ENCODE measurements at places on chromosomes 7 and 10.

GRCh38 chr10:20006169-20006870 lies 190.1 kb downstream of the PLXDC2 start:
- DNase-seq: no peak

DNA sequence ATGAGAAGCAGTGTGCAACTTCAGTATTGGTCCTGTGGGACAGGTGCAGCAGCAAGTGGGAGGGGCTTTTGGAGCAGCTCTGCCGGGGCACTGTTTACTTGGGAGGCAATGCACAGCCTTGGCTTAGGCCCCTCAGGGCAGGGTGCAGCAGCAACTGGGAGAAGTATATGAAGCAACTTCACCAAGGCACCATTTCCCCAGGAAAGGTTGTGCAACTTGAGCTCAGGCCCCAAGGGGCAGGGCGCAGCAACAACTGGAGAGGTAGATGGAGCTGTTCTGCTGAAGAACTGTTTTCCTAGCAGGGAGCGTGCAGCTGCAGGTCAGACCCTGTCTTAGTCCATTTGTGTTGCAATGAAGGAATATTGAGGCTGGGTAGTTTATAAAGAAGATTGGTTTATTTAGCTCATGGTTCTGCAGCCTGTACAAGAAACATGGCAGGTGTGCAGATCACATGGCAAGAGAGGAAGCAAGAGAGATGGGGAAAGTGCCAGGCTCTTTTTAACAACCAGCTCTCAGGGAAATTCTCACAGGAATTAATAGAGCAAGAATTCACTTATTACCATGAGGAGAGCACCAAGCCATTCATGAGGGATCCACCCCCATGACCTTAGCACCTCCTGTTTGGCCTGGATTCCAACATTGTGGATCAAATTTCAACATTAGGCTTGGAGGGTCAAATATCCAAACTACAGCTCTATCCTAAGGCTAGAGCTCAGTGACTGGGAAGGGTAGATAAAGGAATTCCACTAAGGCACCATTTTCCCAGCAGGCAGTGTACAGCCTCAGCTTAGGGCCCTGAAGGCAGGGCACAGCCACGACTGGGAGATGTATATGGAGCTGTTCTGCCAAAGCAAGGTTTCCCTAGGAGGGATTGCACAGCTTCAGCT lies 10.9 kb downstream of the GPR141 start:
- no peak for DNase-seq

GRCh38 chr10:974785-975074 lies 13.5 kb upstream of the GTPBP4 start:
- no peak for DNase-seq

DNA sequence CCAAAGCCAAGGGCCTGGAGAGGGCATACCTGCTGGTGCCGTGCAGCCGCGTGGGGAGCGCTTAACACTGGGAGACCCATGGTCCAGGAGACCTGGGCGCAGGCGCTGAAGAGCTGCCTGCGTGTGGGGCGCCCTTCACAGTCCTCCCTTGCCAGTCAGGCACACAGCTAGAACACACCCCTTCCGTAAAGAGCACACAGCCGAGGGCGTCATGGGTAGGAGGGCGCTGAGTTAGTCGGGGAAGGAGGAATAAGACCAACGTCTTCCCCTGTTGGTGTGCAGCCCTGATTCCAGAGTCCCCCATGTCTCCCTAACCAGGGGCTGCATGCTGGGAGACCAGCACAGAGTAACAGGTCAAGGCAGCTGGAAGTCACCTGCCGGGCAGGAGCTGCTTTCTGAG lies 273.9 kb downstream of the USP6NL start:
- DNase-seq: no peak

GRCh38 chr7:2632733-2633537 lies 1.1 kb downstream of the TTYH3 start:
- DNase-seq: peak; percentile 68

GRCh38 chr7:16564909-16565426 lies 38.3 kb downstream of the LRRC72 start:
- peak; percentile 76 for DNase-seq

GRCh38 chr10:103708627-103709288 lies 146.6 kb downstream of the SH3PXD2A start:
- no peak for DNase-seq

GRCh38 chr10:129048513-129048912 lies 418.5 kb upstream of the MGMT start:
- no peak for DNase-seq

DNA sequence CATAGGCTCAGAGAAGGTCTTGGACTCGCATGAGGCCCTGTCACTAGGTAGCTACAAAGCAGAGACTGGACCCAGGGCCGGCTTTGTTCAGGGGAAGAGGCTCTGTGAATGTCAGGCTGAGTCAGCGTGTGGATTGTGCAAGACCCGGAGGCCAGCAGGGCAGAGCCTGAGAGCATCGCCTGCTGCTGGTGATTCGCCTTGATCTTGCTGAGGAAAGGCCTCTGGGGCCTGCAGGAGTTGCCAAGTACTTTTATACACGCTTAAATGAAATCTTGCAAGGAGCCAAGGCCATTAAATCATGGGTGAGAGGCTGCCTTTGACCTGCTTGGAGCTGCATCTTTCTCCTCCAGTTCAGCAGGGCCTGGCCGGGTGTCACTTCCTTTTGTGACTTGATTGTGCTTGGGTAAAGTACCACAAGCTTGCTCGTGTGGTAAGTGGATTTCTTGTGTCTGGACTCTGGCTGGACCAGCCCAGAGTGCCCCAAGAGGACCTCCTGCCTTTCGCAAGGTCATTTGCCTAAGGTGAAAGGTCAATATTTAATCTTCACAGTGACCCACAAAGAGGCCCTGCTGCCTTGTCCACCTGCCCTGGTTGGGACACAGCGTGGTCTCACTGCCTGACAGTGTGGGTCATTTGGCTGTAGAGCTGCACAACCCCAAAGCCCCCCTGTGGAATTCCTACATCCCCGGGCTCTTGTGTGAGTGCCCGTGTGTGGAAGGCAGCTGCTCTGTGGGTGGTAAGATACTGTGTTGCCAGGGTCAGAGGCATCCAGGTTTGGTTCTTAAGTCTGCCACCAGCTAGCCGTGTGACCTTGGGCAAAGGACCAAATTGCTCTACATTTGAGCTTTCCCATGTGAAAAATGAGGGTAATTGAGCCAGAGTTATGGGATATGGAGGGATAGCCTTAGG lies 38.6 kb upstream of the SH2D4B start:
- DNase-seq: no peak

- no peak for DNase-seq
These were observed 84.0 kb upstream of the FAM3C start for GRCh38 chr7:121480058-121480457.

DNA sequence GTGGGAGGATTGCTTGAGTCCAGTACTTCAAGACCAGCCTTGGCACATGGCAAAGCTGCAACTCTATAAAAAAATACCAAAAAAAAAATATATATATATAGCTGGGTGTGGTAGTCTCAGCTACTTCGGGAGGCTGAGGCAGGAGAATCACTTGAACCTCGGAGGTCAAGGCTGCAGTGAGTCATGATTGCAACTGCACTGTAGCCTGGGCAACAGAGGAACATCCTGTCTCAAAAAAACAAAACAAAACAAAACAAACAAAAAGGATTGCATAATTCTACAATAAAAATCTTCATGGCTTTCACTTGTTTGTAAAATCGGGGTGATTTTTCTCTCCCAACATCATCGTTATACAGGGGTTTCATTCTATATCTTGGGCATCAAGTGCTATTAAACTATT lies 35.1 kb downstream of the GUSB start:
- no peak for DNase-seq

GRCh38 chr7:98669329-98670000 lies 52.4 kb downstream of the NPTX2 start:
- no peak for DNase-seq

GRCh38 chr10:20870834-20871233 lies 26.3 kb downstream of the NEBL start:
- no peak for DNase-seq

GRCh38 chr7:750111-750905 lies 23.2 kb upstream of the PRKAR1B start:
- DNase-seq: no peak

DNA sequence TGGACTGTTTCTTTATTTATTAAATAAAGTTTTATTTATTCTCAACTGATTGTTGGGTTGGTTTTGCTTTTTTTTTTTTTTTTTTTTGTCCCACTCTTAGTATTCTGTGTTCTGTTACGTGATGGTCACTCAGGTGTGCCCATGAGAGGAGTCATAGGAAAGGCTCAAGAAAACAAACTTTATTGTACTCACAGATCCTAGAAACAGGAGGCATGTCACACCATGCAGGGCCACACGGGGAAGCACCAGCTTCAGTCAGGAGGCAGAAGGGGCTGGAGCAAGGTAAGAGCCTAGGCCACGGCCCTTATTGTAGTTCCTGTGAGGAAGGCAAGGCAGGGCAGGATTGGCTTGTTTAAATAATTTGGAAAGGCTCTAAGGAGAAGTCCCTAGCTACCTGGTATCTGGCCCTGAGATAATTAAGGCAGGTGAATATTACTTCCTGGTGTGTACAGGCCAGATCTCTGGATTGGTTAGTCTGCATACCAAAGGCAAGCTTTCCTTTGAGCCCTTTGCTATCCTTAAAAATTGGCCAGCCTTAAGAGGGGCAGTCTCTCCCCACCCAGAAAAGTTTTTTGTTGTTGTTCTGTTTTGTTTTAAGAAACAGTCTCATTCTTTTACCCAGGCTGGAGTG lies 8.3 kb downstream of the ATOH7 start:
- no peak for DNase-seq

GRCh38 chr10:37930423-37930822 lies 46.0 kb downstream of the ZNF25 start:
- DNase-seq: no peak

- DNase-seq: no peak
These were observed 172.9 kb downstream of the SPAG6 start for GRCh38 chr10:22518167-22518724.

DNA sequence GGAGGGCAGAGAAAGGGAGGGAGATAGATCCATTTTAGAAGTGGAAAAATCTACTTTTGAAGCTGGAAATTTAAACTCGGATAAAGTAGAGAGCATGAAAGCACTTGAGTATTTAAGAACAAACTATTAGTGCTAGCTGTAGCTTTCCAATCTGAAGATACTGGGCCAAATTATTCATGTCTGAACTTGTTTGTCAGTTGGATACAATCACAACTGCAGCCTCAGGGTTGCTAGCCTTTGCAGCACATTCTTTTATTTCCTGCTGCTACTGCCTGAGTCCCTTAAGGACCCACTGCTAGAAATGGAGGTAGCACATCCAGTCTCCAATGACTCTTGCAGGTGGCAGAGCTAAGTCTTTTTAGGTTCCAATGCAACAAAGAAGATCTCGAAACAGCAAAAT lies 8.3 kb upstream of the SLC25A13 start:
- no peak for DNase-seq

GRCh38 chr7:88289564-88290025 lies 17.1 kb downstream of the STEAP4 start:
- DNase-seq: no peak

DNA sequence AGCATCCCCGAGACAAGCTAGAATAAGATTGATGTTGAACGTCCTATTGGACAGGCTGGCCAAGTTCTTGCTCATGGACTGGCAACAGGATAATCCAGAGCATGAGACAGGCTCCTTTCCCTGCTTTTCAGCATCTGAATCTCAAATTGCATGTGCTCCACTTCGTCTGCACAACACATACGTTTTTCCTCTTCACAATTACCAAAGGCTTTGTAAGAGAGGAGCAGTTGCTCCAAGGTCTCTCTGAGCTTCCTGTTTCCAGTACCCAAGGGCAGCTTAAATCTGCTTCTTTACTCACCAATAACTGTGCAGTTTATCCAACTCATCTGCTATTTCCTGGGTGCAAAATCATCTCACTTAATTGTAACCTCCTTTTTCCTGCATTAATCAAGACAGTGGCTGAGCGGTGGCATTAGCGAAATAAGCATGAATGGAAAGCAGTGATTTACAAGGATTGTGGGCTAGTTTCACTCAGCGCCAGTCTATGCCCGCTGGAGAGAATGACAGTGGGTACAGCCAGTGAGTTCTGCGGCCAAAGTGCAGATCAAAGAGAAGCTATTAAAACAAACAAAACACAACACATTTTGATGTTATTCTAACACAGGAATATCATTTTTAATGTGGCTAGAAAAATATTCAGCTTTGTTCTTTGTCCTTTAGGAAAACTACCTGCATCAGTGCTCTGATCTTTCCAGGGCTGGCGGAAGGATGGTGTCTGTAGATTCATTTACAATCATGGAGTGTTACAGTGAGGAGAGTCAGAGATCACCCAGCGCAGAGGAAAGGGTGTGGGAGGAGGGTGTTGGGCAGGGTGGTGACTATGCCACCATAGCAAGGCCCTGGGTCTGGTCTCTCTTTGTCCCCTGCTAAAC lies 79.8 kb downstream of the CHN2 start:
- no peak for DNase-seq

- no peak for DNase-seq
These were observed 90.8 kb downstream of the CHN2 start for GRCh38 chr7:29285444-29285793.

DNA sequence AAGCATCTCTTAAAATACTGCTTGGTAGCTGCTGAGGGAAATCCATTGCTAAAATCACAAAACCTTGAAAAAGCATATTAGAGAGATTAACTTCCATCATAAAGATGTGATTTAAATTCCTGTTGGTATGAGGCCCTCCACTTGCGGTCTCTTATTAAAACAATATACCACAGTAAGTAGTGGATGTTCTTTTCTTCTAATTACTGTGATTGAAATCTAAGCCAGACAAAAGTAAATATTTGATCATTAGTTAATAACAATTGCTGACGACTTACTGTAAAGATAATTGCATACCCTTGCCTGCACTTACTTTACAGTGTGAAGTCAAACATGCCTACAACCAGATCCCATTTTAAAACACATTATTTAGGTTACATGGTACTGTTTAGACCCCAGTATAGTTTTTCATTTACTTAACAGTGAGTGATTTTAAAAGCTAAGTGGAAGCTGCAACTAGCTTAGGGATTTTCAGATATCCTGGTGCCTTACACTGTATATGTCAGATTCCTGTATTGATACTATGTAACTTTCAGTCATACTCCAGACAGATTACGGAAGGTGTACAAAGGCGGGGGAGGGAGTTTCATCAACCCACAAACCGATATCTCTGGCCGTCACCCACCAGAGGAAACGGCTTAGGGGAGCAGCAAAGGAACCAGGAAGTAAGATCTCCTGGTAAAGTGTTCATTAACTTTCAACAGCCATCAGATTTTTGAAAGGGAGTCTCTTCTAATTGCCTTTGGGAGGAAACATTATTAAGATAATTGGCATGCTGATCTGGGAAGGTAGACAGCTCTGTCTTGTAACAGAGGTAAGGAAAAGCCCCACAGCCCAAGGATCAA lies 986 bp downstream of the NRP1 start:
- DNase-seq: no peak

GRCh38 chr10:28566458-28567015 lies 33.6 kb downstream of the WAC start:
- no peak for DNase-seq
